ENCODE measurements at places on chromosomes 3 and 15. TPM values are rescaled to one million over a fixed set of nuclear protein-coding genes. Genes with fewer than 3 reads are reported as not detected.

The AHSG gene
- total RNA-seq: not detected

DNA sequence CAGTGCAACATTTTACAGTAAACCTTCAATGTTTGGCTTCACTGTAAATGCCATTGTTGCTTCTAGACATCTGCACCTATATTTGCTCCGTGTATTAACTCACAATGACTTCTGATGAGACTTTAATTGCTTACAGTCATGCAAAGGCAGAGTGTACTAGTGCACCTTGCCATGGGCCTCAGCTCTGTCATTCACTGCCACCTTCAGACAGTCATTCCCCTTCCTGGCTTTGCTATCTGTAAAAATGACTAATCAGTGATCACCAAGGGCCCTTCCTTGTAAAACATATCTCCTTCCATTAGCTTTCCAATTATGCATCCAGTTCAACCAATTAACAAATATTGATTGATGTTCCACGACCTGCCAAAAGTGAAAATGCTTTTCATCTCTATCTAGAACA is 120.3 kb downstream of the ARRDC4 start:
- no peak for DNase-seq

DNA sequence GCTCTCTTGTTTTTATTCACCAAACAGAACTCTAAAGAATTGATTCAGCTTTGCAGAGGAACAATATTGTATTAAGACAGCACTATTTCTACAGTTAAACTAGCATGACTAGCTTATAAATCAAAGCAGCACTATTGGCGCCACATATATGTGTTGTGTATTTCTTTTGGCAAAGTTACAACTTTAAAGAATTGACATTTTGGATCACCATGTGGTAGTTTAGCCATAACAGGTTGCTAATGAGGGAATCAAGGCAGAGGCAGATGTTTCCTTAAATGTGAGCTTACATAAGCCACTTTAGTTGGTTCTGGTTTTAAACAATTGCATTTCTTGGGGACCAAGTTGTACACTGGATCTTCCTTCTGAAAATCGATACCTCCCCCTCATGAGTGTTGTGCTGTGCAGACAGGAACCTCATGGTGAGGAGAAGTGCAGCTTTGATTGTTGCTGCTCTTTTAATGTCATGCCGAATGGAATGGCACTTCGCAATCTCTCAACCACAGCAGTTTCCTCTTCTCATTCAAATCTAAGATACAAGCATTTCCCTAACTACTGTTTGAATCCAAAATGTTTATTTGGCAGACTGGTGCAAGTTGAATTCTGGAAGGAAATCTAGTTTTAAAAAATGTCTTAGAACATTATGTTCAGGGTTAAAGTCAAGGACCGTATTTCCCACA is 151.2 kb downstream of the MYRIP start:
- no peak for DNase-seq

The SKOR1 gene
- not detected for total RNA-seq

The RAD18 gene
- total RNA-seq: 17.6 TPM

DNA sequence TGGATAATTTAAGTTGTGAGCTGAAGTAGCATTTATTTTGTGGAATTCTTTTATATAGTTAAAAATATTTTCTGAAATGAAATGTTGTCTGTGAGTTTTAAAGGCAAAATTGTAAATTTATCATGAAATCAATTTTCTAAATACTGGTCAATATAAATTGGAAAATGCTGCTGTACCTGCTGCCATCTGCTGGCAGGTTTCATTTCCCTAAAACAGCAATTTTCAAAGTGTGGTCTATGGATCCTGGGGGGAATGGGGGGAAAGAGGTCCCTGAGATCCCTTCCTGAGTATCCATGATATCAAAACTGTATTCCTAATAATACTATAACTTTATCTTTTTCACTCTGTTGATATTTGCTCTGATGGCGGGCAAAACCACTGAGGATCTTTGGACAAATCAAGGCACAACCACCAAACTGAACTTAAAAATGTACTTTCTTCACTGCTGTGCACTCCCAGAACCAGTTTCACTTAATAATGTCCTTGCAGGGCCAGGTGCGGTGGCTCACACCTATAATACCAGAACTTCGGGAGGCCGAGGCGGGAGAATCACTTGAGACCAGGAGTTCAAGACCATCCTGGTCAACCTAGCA is 17.2 kb upstream of the CCR4 start:
- peak; percentile 3 for DNase-seq

The LRIG1 gene
- total RNA-seq: 23.8 TPM

The SLCO3A1 gene
- total RNA-seq: 2.9 TPM

GRCh38 chr3:131485119-131485518 is 17.7 kb downstream of the MRPL3 start:
- no peak for DNase-seq

DNA sequence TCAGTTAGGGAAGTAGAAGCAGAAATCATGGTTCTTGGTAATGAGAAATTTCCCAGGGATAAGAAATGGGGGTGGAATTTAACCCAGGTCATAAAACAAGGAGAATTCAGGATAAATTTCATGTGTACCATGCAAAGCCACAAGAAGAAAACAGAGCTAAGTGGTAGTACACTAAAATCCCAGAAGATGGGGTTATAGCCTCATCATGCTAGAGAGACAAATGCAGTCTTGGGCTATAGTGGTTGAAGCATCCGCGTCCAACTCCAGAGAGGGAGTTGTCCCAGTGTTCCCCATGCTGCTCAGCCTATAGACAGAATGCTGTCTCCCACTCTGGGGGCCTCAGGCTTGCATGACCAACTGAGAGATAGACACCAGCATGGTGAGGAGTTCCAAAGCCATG is 36.2 kb upstream of the CLRN1 start:
- peak; percentile 18 for DNase-seq

GRCh38 chr15:86167841-86168240 is 88.2 kb downstream of the AGBL1 start:
- DNase-seq: no peak

Data from Daoy (cell line).